Jurkat, Clone E6-1 (cell line): ENCODE measurements at places on chromosomes 5 and 9.

GRCh38 chr9:110007477-110008270 is 200.3 kb downstream of the C9orf152 start:
- DNase-seq: no peak

GRCh38 chr9:78566521-78566920 is 269.6 kb downstream of the PSAT1 start:
- DNase-seq: no peak

- DNase-seq: no peak
Measured at GRCh38 chr9:85704744-85705143, 37.0 kb downstream of the AGTPBP1 start.

DNA sequence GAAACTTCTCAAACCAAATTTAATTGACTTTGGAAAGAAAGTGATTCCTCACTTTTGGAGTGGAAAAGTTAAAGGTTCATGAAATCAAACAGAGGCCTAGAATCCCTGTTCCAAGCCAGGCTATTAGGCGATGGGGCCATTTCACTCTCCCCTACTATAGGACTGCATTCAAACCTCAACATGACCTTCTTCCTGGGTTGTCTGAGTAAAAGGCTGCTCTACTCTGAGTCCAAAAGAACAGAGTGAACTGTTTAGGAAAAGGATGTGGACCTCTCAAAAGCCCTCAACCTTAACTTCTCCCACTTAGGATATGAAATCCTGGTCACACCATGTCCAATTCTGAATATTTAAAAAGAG is 15.8 kb downstream of the C5orf52 start:
- DNase-seq: no peak

GRCh38 chr5:174532455-174533453 is 191.6 kb upstream of the MSX2 start:
- DNase-seq: peak; percentile 31

DNA sequence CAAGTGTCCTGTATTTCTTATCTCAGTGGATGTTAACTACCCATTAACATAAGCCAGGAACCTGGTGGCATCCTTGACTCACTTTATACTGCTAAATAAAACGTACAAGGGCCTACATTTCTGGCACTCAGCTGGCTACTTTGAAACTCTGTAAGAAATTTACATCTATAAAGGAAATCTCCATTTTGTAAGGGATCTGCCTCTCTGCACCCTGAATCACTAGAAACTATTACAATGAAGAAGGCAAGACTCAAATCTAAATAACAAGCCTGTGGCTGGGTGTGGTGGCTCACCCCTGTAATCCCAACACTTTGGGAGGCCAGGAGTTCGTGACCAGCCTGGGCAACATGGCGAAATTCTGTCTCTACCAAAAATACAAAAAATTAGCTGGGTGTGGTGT is 51.5 kb downstream of the RAPGEF1 start:
- no peak for DNase-seq
